ENCODE measurements at places on chromosomes 2 and 18.

GRCh38 chr18:56479841-56480240 lies 158.6 kb downstream of the TXNL1 start:
- no peak for DNase-seq

DNA sequence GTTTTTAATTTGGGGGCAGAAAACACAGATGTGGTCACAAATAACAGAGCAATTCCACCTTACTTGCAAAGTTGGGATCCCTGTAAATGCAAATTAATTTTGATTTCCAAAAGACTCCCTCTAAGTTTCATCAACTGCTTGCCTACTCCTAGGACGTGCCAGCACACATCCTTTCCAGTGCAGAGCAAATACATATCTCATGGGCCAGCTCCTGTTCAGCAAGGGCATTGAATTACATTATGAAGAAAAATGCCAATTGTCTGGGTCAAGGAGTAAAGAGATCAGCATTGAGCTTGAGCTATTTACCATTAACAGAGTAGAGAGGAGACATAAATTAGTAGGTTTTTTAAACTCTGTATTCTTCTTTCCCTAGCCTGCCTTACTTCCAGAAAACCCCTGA lies 18.8 kb downstream of the PID1 start:
- no peak for DNase-seq

DNA sequence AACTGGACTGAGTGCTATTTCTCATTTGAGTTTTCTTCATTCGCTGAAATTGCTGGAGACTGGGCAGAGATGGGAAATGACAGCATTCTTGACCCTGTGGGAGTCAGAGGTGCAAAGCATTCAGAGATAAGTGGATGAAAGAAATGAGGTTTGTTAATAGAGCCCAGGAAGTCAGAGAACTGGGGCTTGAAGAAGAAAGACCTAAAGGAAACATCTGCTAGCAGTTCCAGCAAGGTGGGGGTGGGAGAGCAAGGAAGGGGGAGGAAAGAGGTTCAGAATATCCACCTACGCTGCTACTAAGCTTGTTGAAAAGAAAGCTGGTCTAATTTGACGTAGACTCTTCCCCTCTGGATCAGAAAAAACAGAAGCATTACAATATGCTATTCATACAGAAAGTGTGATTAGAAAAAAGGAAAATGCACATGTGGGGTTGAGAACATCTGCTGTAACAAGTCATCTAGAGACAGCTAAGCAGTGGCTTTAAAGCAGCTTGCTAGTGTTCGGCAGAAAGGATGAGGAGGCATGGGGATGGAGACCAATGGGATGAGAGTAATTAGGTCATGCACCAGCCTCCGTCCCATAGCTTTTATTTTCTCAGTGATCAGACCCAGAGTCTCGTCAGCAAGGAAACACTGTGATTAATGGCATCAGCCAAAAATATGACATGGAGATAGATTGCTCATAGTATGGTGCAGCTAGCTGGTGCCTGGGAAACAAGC lies 29.7 kb downstream of the NAB1 start:
- DNase-seq: no peak

- no peak for DNase-seq
Observed at GRCh38 chr2:215364157-215365155, 52.6 kb downstream of the ATIC start.

GRCh38 chr2:24315669-24316068 lies 44.7 kb downstream of the ITSN2 start:
- DNase-seq: no peak

- no peak for DNase-seq
Observed at GRCh38 chr18:58021504-58021903, 22.5 kb upstream of the NEDD4L start.

DNA sequence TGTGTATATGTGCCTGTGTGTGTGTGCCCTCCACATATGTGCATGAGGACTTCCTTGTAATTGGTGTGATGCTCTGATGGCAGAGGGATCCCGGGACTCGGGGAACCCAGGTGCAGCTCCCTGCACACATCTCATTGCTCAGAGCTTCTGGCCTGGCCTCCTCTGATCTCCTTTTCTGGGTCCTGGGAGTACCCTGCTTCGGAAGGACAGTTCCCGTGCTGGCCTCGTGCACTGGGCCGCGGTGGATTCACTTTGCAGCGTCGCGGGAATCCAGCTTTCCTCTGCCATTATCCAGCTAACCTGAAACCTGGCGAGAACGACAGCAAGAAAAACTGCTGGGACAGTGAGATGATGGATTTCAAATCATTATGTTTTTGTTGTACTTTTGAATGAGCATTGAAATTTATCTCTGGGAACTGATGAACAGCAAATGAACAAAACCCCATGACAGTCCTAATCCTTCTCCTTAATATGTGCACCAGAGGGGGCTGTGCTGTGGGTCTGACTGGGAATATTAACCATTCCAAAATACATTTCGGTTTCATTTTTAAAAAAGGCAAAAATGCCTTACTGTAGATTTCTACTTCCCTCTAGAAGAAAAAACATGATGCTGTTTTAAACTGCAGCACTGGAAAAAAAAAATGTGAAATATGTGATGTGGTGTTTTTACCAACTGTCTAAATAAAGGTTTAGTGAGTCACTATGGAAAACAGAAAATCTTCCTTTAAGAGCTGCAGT lies 78.2 kb downstream of the PTGR3 start:
- no peak for DNase-seq

- DNase-seq: no peak
Observed at GRCh38 chr2:226154610-226155009, 645.0 kb downstream of the IRS1 start.

GRCh38 chr18:23284629-23285028 lies 149.3 kb downstream of the CABLES1 start:
- no peak for DNase-seq

GRCh38 chr2:188725746-188726360 lies 248.3 kb upstream of the COL3A1 start:
- no peak for DNase-seq

- DNase-seq: no peak
Observed at GRCh38 chr2:7052404-7052803, 135.2 kb downstream of the RNF144A start.

GRCh38 chr18:79914614-79915160 lies 36.8 kb downstream of the SLC66A2 start:
- no peak for DNase-seq

DNA sequence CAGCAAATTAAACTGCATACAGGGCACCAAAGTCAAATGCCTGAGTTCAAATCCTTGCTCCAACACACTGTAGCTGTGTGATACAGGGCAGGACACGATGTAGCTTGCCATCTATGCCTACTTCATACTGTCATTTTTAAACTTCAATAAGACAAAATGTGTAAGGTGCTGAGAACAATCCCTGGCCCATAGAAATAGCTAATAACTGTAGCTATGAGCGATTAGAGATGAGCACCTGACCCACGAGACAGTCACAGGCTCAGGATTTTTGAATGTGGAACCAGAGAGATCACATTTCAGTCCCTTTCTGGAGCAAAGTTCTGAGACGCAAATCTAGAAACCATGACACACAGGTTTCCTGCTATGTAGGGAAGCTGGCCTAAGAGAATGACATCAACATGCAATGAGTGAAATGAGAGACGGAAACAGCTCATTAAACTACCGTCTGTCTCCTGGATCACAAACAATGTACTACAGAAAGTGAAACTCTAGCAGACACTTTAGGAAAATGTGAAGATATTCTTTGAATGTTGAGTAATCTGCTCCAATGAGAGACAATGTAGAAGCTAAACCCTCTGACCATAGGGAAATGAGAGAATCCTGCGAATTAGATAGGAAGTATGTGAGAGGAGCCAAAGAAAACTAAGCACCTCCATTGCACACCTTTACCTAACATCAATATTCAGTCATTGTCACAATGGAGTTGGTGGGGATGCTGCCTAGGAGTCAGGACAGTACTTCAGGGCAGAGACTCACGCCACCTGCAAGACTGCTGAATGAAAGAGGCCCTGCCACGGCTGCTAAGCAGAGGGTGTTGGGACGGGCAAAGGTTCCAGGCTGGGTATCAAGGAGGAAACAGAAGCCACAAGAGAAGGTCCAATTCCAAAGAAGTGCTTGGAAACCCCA lies 25.5 kb downstream of the B4GALT6 start:
- DNase-seq: no peak

- no peak for DNase-seq
Observed at GRCh38 chr2:16430846-16431245, 234.8 kb downstream of the CYRIA start.

GRCh38 chr18:22282311-22283115 lies 113.1 kb downstream of the GATA6 start:
- no peak for DNase-seq

GRCh38 chr2:236959036-236959435 lies 126.7 kb upstream of the COPS8 start:
- DNase-seq: no peak

DNA sequence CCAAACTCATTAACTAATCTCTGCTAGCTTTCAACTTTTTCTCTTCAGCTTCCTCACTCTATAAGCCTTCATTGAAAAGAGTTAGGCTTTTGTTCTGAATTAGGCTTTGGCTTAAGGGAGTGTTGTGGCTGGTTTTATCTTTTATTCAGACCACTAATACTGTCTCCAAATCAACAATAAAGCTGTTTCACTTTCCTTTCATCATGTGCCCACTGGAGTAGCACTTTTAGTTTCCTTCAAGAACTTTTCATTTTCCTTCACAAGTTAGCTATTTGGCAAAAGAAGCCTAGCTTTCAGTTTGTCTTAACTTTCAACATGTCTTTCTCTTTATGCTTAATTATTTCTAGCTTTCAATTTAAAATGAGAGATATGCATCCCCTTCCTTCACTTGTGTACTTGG lies 271.7 kb upstream of the FSIP2 start:
- no peak for DNase-seq

GRCh38 chr2:238525990-238526389 lies 99.3 kb downstream of the ASB1 start:
- no peak for DNase-seq

DNA sequence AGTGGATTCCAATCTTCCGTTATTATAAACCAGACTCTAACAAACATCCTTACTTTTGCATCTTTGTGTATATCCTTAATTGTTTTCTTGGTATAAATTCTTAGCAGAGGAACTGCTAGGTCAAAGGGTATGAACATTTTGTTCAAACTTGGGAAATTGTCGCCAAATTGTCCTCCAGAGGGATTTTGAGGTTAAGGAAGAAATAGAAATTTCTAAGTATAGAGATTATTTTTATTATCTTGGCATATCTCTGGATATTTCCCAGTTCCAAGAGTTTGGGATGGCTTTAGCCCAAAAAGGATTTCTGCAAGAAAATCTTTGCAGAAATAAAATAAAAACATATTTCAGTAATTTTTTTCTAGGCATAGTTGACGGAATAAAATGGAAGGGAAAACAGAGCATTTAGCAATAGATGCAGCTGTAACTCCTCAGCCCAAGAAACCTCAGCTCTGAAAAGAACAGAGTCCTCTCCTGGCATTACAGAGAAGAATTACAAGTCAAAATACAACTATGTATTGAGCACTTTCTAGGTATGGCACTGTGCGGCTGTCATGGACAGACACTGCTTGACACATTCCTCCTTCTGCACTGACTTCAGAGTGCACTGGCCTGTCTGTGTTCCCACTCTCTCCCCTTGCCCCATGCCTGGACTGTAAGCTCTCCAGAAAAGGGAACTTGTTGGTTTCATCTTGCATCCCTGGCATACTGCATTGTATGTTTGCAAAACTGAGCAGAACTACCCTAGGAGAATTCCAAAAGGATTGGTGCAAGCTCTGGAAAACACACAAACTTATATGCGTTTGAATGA lies 117.3 kb upstream of the STON1 start:
- no peak for DNase-seq
